Activated effector memory CD4-positive, alpha-beta T cell treated with Interleukin-2 at 50 U/mL for 16 hours (primary cell): ENCODE measurements at places on chromosomes 1 and 21.

GRCh38 chr21:39934895-39935294, 67.7 kb downstream of the PCP4 start:
- no peak for DNase-seq

DNA sequence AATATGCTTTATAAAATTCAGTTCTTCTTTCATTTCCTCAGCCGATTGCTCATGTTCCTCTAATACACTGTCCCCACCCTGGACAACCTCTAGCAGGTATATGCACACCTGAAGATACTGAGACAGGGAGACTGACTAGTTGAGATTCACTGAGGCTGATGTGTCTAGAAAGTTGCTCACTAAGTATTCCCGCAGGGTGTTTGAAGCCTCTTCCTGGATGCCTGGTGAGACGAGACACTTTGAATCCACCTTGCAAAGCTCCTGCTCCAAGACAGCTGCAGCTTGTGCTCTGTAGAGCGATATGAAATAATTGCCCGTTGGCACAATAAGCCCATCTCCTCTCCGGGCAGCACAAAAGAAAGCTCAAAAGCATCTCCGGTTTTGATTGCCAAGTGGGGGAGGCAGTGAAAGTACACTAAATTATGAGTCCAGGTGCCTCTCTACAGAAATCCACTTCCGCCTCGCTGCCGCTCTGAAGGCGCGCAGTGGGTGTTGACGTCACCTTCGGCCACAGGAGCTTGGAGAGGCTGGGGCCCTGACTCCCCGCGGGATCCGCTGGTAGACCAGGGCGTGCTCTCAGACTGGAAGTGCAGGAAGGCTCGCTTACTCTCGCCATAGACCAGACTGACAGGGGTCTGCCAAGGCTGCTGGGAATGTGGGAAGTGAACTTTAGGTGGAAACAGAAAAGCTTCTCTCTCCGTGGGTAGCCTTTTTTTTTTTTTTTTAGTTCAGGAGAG, 46.3 kb downstream of the GPA33 start:
- peak; percentile 47 for DNase-seq

DNA sequence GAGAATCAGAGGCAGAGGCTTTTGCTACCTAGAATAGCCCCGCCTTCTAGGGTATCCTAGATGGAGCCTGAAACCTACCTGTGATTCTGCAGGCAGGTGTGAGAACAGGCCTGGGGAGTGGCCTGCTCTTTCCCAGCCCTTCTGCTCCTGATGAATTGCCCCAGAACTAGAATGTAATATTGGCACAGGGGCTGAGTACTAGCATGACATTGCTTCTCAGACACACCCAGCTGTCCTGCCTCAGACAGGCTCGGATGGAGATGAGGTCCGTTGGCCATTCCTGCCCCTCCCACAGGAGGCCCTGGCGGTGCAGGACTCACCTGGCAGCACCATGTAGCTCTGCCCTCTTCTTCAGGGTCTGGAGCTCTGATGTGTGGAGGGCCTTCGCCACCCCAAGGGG, 237.6 kb downstream of the GRIK3 start:
- DNase-seq, result no peak

- DNase-seq, result no peak
These were observed 92.0 kb downstream of the ETS2 start for GRCh38 chr21:38897532-38898421.

GRCh38 chr1:208233546-208233945, 10.6 kb downstream of the PLXNA2 start:
- DNase-seq, result no peak

DNA sequence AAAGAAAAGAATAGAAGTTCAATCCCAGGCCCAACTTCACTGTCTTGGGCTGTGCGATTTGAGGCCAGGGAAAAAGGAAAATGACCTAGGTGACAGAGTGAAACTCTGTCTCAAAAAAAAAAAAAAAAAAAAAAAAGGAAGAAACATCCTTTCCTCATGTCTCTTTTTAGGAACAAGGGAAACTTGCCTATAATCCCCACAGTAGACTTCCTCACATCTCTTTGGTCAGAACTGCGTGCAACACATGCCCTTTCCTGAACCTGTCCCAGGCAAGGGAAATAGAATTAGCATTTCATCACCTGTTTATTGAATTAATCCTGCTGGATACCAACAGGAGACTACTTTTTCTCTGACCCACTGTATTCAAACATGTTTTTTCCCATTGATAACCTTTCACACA, 2.3 kb downstream of the DCST1 start:
- no peak for DNase-seq

DNA sequence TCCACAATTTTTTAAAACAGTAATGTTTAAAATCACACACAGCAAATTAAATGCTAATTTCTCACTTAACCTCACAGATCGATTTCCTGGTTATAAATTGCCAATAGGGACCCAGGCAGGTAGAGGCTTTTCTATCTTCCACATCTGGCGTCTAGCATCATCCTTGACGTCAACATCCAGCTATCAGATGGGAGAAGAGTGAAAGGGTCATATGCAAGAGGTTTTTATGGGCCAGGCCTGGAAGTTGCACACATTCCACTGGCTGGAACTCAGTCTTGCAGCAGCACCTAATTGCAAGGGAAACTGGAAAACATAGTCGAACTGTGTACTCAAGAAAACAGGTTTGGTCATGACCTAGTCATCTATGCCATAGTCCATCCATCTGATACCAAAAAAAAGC, 6.0 kb upstream of the EEIG2 start:
- no peak for DNase-seq

DNA sequence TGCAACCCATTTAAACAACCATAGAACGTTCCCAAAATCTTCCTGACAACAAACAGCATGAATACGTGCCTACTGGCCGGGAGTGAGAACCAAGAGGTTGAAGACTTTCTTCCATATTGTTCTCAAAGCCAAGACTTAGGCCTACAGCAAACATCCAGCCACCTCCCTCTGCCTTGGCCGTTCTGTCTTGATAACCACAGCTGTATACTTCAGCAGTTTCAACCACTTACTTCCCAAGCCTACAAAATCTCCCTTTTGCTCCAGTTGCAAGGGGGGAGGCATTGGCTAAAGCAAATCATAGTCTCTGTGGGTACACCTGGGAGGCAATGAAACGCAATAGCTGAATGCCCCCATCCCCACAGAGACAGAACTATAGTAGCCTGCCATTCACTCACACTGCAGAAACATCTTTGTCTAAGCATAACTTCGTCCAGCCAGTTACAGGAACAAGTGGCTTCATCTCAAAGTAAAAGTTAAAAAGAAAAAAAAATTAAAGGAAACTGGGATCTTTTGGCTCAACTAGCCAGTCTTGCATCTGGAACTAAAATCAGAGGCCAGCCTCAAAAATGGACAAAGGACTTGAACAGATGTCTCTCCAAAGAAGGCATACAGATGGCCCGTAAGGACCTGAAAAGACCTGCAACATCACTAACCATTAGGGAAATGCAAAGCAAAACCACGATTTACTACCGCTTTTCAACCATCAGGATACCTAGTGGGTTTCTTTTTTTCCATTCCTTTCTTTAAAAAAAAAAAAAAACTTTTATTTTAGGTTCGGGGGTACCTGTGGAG, 186.0 kb downstream of the PSMG1 start:
- DNase-seq, result no peak

DNA sequence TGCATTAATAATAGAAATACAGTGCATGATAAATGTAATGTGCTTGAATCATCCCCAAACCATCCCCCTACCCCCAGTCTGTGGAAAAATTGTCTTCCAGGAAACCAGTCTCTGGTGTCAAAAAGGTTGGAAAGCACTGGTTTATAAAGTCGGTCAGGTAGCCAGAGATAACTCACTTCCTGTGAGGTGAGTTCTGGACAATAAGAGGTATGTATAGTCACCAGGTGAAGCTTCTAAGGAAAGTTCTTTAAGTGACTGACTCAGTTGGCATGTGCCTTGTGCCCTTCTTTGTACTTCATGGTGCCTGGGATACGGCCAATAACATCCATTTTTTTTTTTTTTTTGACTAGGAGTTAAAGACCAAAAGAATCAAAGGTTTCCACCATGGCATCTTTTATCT, 103.7 kb downstream of the GPATCH2 start:
- no peak for DNase-seq
